ENCODE measurements at places on chromosomes 2 and 18. TPM values are rescaled to one million over a fixed set of nuclear protein-coding genes. Genes with fewer than 3 reads are reported as not detected.

DNA sequence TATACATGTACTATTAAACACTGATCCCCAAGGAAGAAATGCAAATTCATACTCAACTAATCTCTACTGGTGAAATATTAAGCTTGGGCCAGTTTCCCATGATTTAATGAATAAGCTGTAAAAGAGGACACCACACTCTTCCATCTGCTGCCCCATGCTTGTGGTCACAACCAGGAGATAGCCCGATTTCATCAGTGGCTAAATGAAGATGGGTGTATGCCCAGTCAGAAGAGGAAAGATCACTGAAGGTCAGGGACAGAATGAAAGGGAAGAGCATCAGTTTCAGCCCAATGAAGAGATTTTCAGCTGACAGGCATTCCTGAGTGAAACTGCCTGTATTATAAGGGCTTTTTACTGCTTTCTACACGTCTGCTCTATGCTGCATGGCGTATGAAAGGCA, 103.5 kb downstream of the KCNS3 start:
- H3K4me1 ChIP-seq: no peaks in the 10 kb centered on the region
- DNase-seq: no peak
- no peak overlapping the region for H3K27ac ChIP-seq

DNA sequence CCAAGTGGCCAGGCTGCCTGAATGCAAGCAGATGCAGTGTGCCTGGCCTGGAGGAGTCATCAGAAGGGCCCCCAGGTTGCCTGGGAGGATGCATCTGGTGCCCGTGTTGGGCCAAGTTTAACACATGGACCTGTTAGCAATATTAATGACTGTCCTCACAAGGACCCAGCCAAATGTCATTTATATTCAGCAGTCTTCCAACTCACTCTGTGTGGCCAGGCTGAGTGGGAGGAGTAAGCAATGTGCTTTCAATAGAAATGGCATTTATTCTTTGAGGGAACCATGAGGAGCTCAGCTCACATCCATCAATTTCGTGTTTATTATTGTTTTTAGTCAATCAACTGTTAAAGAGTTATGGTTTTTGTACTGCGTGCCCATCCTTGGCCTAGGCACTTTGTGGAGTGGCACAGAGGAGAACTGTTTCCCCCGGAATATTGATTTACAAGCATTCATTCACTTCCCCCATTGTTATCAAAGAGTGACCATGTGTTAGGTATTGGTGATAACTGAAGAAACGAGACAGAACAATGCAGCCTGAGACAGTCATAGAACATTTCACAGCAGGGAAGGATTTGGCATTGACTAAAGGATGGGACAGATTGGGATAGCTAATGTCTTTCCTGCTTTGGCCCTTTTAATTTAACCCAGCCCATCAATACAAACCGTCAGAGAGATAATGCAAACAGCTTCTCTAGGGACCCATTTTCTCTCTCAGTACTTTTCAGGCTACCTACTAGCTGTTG, 725.2 kb downstream of the TSN start:
- no peak overlapping the region for H3K27ac ChIP-seq
- DNase-seq: no peak
- H3K4me1 ChIP-seq: no peaks in the 10 kb centered on the region

GRCh38 chr18:50114448-50114847, 80.5 kb downstream of the MYO5B start:
- no peaks in the 10 kb centered on the region for H3K36me3 ChIP-seq
- no peaks in the 10 kb centered on the region for H3K4me1 ChIP-seq
- DNase-seq: no peak
- no peak overlapping the region for H3K4me3 ChIP-seq
- H3K27me3 ChIP-seq: peaks cover 24% of the 10 kb centered on the region

- H3K27ac ChIP-seq: no peak overlapping the region
- peaks cover 36% of the 10 kb centered on the region for H3K27me3 ChIP-seq
- H3K4me3 ChIP-seq: no peak overlapping the region
- no peaks in the 10 kb centered on the region for H3K4me1 ChIP-seq
- DNase-seq: no peak
- no peaks in the 10 kb centered on the region for H3K36me3 ChIP-seq
These were observed 8.0 kb upstream of the CYB5A start for GRCh38 chr18:74299746-74300145.

DNA sequence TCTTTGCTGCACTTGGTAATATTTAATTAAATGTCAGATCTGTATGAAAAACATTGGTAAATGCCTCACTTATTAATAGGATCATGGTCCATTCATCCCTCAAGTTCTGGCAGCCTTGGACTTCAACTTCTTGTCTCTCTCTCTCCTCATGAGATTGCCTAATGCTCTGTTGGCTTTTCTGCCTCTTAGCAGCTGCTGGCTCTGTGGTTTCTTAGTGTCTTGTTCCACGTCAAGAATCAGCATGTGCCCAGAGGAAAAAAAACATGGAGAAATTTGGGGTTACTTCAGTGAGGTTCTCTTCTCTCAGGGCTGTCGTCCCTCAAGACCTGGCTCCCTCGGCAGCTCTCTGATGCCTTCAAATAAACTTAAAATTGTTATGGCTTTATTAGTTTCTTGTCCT, 75.4 kb downstream of the TAF4B start:
- H3K4me1 ChIP-seq: no peaks in the 10 kb centered on the region
- no peaks in the 10 kb centered on the region for H3K27me3 ChIP-seq
- H3K4me3 ChIP-seq: no peak overlapping the region
- no peak overlapping the region for H3K27ac ChIP-seq

- peaks cover 30% of the 10 kb centered on the region for H3K4me1 ChIP-seq
- peak within 1 kb of the TSS; percentile 74 for H3K4me3 ChIP-seq
- no peaks in the 10 kb centered on the region for H3K36me3 ChIP-seq
- DNase-seq: peak; percentile 66
These were observed at the start of gene PSTPIP2 for GRCh38 chr18:46071653-46072375. PSTPIP2 (minus strand) TSS chr18:46072260; CDS start chr18:46072188, 72 bp downstream.

DNA sequence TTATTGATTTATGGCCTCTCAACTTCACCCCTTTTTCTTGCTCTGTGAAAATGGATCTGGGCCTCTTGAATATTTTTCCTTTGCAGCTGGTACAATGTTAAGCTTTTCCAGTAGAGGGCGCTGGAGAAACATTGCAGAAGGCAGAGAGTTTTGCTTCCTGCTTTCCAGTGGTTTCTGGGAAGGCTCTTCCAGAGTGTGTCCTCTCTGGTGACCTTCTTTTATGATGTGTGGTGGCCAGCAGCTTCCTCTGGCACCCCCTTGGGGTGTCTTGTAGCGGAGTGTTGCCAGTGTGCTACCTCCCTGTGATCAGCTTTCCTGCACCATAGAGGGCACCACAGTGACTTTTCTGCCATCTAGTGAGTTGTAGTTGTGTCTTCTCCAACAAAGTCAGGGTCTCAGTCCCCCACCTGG, 25.4 kb upstream of the MGAT5 start:
- no peak overlapping the region for H3K4me3 ChIP-seq
- no peak for DNase-seq
- H3K27ac ChIP-seq: no peak overlapping the region
- H3K36me3 ChIP-seq: peaks cover 27% of the 10 kb centered on the region
- peaks cover 55% of the 10 kb centered on the region for H3K4me1 ChIP-seq
- H3K27me3 ChIP-seq: no peaks in the 10 kb centered on the region

DNA sequence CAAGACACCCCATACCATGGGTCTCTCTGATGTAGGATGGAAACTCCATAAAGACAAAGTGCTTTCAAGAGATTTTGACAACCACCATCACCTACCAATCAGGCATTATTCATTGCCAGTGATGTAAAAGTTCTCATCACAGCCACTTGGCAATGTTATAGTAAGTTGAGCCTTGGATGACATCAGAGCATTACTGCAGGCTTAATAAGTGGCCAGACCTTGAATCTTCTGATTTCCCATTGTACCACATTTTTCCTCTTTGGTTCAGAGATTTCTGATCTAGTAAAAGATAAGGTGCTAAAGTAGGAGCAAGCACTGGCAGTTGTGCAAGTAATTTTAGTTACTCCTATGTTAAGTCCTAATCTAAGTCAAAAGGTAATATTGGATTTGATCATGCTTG, 36.5 kb downstream of the OSR1 start:
- no peaks in the 10 kb centered on the region for H3K36me3 ChIP-seq
- H3K27ac ChIP-seq: no peak overlapping the region
- no peaks in the 10 kb centered on the region for H3K27me3 ChIP-seq
- H3K4me1 ChIP-seq: no peaks in the 10 kb centered on the region

- H3K27me3 ChIP-seq: peaks cover 7% of the 10 kb centered on the region
- peaks cover 4% of the 10 kb centered on the region for H3K4me1 ChIP-seq
- no peak overlapping the region for H3K4me3 ChIP-seq
- no peak overlapping the region for H3K27ac ChIP-seq
- no peak for DNase-seq
- H3K36me3 ChIP-seq: no peaks in the 10 kb centered on the region
These were observed 24.4 kb downstream of the RDH14 start for GRCh38 chr2:18536100-18536499.

DNA sequence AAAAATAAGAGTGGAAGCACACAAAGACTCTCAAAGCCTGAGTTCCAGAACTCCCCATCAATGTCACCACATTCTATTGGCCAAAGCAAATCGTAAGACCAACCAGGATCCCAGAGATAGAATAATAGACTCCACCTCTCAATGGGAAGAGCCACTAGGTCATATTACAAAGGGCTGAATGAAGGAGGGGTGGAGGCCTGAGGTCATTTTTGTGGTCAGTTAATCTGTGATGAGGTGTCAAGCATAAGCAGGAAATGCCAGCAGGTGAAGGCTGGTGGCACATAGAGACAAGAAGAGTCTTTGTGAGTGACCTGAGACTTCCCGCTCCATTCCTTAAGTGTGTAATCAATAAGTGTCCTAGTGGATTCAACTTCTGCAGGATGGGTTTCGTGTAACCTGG, 144.3 kb downstream of the TFCP2L1 start:
- H3K27me3 ChIP-seq: peaks cover 2% of the 10 kb centered on the region
- no peak overlapping the region for H3K4me3 ChIP-seq
- no peak for DNase-seq
- H3K4me1 ChIP-seq: no peaks in the 10 kb centered on the region
- H3K27ac ChIP-seq: no peak overlapping the region

- peak overlapping the region; percentile 99 for H3K27ac ChIP-seq
- DNase-seq: peak; percentile 29
- H3K4me3 ChIP-seq: peak overlapping the region; percentile 90
- H3K4me1 ChIP-seq: peaks cover 43% of the 10 kb centered on the region
- H3K27me3 ChIP-seq: no peaks in the 10 kb centered on the region
These were observed 751 bp upstream of the NMI start for GRCh38 chr2:151289972-151290866.

- H3K4me3 ChIP-seq: no peak overlapping the region
- H3K4me1 ChIP-seq: no peaks in the 10 kb centered on the region
- no peak overlapping the region for H3K27ac ChIP-seq
- H3K36me3 ChIP-seq: no peaks in the 10 kb centered on the region
- H3K27me3 ChIP-seq: no peaks in the 10 kb centered on the region
- no peak for DNase-seq
These were observed 18.7 kb upstream of the SULT1C3 start for GRCh38 chr2:108220942-108221541.

GRCh38 chr2:58228299-58228698, 12.8 kb downstream of the FANCL start:
- peaks cover 12% of the 10 kb centered on the region for H3K36me3 ChIP-seq
- no peaks in the 10 kb centered on the region for H3K27me3 ChIP-seq
- no peak overlapping the region for H3K27ac ChIP-seq
- H3K4me3 ChIP-seq: no peak overlapping the region

DNA sequence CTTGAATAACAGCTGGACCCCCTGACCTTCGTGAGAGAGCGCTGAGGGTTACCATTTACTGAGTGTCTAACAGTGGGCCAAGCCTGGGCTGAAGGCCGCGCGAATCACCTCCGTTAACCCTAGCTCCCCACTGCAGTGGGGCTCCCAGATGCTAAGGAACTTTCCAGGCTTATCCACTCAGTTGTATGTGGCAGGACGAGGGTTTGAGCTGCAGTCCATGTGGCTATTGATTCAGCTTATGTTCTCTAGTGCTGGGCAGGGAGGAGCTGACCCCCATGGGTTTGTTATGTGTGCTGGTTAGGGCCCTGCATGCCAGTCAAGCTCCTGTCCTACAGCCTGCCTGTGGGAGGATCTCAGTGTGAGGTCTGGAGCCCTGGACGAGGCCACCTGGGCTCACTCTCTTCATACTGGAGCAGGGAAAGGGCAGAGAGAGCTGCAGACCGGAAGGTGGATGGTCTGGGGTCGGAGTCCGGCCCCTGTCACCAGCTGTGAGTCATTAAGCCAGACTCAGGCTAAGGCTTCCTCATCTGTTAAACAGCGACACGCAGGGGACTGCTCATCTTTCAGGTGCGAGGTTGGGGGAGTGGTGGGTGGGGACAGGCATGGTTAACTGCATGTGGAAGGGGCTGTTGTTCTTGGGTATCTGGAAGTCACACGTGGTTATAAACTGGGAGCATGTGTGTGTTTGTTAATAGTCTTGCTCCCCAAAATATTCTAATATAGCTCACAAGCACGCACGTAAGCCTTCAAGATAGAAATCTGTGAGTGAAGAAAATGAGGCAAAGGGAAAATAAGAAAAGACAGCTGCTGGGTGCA, 6.6 kb downstream of the PSD4 start:
- no peak for DNase-seq
- H3K36me3 ChIP-seq: peaks cover 84% of the 10 kb centered on the region
- no peaks in the 10 kb centered on the region for H3K27me3 ChIP-seq
- H3K27ac ChIP-seq: peak overlapping the region; percentile 84
- peaks cover 84% of the 10 kb centered on the region for H3K4me1 ChIP-seq
- H3K4me3 ChIP-seq: peak overlapping the region; percentile 55

- no peak overlapping the region for H3K27ac ChIP-seq
- no peaks in the 10 kb centered on the region for H3K27me3 ChIP-seq
- no peaks in the 10 kb centered on the region for H3K36me3 ChIP-seq
- H3K4me1 ChIP-seq: no peaks in the 10 kb centered on the region
These were observed 331.5 kb downstream of the HRH4 start for GRCh38 chr18:24791751-24792545.

DNA sequence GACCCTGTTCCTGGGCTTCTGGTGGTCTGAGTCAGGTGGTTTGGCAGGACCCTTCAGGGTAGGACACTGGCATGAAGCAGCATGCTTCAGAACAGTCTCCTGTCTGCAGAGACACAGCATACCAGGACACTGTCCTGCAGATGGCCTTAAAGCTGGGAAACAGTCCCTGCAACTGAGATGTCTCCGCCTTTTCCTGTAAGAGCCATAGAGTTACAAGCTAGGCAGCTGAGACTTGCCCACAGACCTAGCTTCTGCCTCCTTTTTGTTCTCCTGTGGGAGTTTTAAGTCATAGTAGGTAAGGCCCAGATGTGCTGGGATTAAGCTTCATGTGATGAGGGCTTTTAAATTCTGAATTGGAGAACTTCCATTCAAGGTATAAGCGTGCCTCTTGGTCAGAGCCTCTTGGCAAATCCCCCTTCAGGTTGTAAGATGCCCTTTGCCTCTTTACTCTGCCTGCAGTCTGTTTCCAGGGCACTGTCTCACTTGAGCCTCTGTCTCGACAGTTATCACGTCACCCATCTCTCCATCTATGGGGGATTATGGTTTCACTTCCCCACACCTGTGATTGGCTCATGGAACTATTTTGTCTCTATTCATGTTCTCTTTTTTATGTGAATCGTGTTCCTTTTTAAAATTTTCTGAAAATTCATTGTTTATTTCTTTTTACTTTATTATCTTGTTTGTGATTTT, 51.8 kb downstream of the COA5 start:
- H3K4me1 ChIP-seq: peaks cover 81% of the 10 kb centered on the region
- H3K36me3 ChIP-seq: peaks cover 92% of the 10 kb centered on the region
- H3K27ac ChIP-seq: peak overlapping the region; percentile 61
- H3K27me3 ChIP-seq: no peaks in the 10 kb centered on the region
- DNase-seq: no peak

Gene ADAM23
- 0.89 TPM for total RNA-seq

Gene POMC
- total RNA-seq: 5.0 TPM

Gene C2orf78
- not detected for total RNA-seq

Gene COBLL1
- not detected for total RNA-seq

Gene BCL2
- 119 TPM for total RNA-seq

Gene RBM43
- 8.2 TPM for total RNA-seq

Gene MAP3K19
- total RNA-seq: not detected
